Mammary microvascular endothelial cell (primary cell): ENCODE measurements at places on chromosomes 13 and 19. TPM values are rescaled to one million over a fixed set of nuclear protein-coding genes. Genes with fewer than 3 reads are reported as not detected.

SEMA6B gene
- total RNA-seq: 176 and 187 TPM in 2 replicates

ZIK1 gene
- total RNA-seq: 2.8 and 3.2 TPM in 2 replicates

IGFL4 gene
- total RNA-seq: not detected in 2 replicates

ELF1 gene
- 44.6 and 49.8 TPM in 2 replicates for total RNA-seq

ZNF578 gene
- total RNA-seq: 0.49 and 2.0 TPM in 2 replicates

PDE4C gene
- 0.25 and 0.27 TPM in 2 replicates for total RNA-seq

ATP4B gene
- 0.20 TPM in 1 of 2 replicates, not detected in the other for total RNA-seq

CERS1 gene
- total RNA-seq: 0.53 and 1.2 TPM in 2 replicates

PEAK3 gene
- total RNA-seq: not detected in 2 replicates

KCNJ14 gene
- 0.20 and 0.39 TPM in 2 replicates for total RNA-seq

TBXA2R gene
- total RNA-seq: 8.5 and 9.3 TPM in 2 replicates

SLC17A7 gene
- total RNA-seq: under 0.01 and 0.05 TPM in 2 replicates

ZNF285 gene
- total RNA-seq: 1.8 and 2.4 TPM in 2 replicates

CATSPERD gene
- not detected in 2 replicates for total RNA-seq

DIRAS1 gene
- 0.13 and 0.39 TPM in 2 replicates for total RNA-seq

FGF22 gene
- not detected in 2 replicates for total RNA-seq

ZNF229 gene
- 2.4 and 2.8 TPM in 2 replicates for total RNA-seq

SIGLECL1 gene
- not detected in 2 replicates for total RNA-seq

TBCB gene
- 272 and 320 TPM in 2 replicates for total RNA-seq

ZSCAN4 gene
- not detected in 2 replicates for total RNA-seq

GPR183 gene
- total RNA-seq: 0.05 TPM in 1 of 2 replicates, not detected in the other

ZNF567 gene
- total RNA-seq: 3.7 and 4.4 TPM in 2 replicates

ZNF829 gene
- 1.4 and 1.9 TPM in 2 replicates for total RNA-seq

ZFP82 gene
- 2.8 and 3.3 TPM in 2 replicates for total RNA-seq

SKA3 gene
- total RNA-seq: 25.3 and 31.8 TPM in 2 replicates

N4BP2L1 gene
- total RNA-seq: 1.8 and 5.9 TPM in 2 replicates

CGB1 gene
- total RNA-seq: not detected in 2 replicates

PNMA8A gene
- 0.80 and 0.84 TPM in 2 replicates for total RNA-seq

CTU1 gene
- total RNA-seq: 12.1 and 14.8 TPM in 2 replicates

RCBTB2 gene
- 6.0 and 8.0 TPM in 2 replicates for total RNA-seq

PPP1R12C gene
- 58.8 and 64.1 TPM in 2 replicates for total RNA-seq

APOC4 gene
- not detected in 2 replicates for total RNA-seq
